Muscle of back (tissue), 13 donors: ENCODE measurements at places on chromosomes 12 and 14.

DNA sequence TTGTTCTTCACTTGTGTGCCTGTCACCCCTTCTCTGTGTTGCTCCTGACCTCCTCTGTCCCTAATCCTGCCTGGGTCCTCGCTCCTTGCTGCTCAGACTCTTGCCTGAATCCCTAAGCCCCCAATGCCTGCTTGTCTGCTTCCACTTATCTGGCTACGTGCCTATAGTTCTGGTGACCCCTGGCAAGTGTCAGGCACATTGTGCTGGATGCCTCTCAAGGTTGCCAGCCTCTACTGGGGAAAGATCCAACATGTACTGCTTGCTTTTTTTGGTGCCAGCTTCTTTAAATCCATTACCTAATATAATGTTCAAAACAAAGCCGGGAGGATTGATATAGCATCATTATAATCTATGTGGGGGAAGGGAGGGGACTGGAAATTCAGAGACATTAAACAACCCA is 448.0 kb upstream of the CCDC196 start:
- no peak for DNase-seq

GRCh38 chr12:46101485-46101869 is 111.1 kb upstream of the SCAF11 start:
- no peak for DNase-seq

DNA sequence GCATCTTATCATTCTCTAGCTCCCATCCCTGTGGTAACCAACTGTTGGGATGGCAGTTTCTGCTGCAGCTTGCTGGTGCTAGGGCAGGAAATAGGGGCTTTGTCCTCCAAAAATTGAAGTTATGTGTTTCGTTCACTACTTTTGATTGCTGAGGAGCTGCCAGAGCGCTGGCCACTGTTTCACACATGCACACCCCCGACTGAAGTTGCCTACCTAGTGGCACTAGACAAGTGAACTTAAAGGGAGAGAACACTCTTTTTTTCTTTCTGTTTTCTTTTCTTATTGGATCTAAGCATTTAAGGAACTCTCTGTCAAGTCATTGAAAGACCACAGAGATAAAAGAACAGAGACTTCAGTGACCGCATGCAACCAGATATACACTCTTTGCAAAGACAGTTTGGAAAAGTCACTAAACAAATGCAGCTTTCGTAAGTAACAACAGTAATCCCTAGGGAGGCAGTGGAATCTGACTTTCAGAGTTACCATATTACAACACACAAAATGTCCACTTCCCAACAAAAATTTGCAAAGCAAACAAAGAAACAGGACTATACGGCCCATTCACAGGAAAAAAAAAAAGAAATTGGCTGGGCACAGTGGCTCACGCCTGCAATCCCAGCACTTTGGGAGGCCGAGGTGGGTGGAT is 12.0 kb downstream of the TFCP2 start:
- no peak for DNase-seq

- no peak for DNase-seq
These were observed 351.1 kb upstream of the FLRT2 start for GRCh38 chr14:85178864-85179263.

DNA sequence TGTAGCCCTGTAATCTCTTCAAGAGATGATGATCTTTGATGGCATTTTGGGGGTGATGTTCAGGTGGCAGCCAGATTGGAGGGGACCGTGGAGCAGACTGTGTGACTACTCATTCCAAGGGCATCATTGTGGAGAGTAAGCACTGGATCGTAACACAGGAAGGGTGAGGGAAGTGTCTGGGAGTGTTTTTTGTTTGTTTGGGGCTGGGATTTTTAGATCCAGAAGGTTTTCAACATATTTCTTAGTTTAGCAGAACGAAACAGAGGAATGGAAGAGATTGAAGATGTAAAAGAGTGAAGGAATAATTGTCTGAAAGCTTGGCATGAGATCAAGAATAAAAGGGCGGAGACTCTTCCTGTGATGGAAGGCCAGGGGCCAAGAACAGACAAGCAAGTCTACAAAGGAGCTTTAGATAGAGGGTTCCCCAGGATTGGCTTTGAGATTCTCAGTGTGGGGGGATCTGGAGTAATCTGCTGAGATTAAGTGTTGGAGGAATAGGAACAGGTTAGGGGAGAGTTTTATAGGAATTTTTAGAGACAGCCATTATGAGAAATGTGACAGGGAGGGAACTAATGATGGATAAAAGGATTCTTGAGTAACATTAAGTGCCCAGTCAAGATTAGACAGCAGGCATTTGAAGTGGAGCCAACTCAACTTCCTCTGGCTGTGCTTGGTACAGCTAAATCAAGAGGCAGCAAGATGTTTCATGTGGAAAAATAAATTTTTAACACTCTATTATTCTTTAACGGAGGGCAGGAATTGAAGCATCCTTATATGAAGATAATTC is 79.7 kb upstream of the REP15 start:
- no peak for DNase-seq

GRCh38 chr12:125320177-125320576 is 254.9 kb downstream of the AACS start:
- DNase-seq: no peak

GRCh38 chr12:115386946-115387345 is 703.0 kb upstream of the TBX3 start:
- DNase-seq: peak; percentile 73

DNA sequence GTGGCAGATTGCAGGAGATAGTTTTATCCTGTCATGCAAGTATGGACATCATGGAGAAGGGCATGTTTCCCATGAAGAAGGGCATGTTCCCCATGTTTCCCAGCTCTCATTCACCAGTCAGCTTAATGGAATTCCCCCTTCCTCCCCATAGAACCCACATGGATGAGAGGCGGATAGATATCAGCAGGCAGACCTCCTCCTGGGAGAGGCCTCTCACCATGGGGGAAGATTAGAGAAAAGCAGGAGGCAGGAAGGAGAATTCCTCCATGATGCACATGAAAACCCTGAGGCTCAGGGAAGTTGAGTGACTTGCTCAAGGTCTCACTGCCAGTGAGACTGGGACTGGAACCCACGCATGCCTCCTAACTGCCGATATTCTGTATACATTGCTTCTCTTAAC is 92.9 kb upstream of the FOXN3 start:
- DNase-seq: peak; percentile 36

GRCh38 chr12:69243099-69244084 is 4.0 kb downstream of the CPSF6 start:
- DNase-seq: no peak

GRCh38 chr14:56322531-56322930 is 204.3 kb downstream of the PELI2 start:
- DNase-seq: no peak

DNA sequence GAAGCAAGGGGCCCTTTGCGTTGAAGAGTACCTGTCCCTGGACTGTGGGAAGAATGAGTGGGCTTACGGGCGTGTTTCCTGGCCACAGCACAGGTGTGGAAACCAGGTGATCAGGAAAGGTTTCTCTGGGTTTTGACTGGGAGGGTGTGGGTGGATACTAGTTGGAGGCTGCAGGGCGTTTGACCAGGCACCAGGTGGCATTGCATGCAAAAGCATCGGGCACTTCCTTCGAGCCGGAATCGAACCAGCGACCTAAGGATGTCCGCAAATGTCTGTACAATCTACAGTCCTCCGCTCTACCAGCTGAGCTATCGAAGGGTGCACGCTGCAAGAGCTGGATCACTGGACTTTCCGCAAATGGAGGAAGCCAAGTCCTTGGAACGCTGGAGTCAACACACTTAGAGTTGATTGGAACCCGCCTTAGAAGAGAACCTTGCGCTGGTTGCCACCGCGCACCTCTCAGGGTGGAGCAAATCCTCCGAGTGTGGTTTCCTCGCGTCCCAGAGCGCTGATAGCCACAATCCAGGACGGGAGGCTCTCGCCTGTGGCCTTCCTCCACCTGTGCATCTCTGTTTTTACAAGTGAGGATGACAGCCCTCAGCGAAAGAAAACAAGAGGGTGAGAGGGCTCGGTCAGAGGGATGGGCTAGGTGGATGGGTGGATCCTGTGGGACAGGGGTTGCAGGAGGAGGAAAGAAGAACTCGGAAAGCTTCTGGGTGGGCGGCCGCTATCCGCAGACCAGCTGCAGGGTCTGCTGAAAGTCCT is 21.2 kb upstream of the RNASE4 start:
- peak; percentile 30 for DNase-seq
